IPS DF 6.9 (cell line): ENCODE measurements at places on chromosomes 3 and 15.

DNA sequence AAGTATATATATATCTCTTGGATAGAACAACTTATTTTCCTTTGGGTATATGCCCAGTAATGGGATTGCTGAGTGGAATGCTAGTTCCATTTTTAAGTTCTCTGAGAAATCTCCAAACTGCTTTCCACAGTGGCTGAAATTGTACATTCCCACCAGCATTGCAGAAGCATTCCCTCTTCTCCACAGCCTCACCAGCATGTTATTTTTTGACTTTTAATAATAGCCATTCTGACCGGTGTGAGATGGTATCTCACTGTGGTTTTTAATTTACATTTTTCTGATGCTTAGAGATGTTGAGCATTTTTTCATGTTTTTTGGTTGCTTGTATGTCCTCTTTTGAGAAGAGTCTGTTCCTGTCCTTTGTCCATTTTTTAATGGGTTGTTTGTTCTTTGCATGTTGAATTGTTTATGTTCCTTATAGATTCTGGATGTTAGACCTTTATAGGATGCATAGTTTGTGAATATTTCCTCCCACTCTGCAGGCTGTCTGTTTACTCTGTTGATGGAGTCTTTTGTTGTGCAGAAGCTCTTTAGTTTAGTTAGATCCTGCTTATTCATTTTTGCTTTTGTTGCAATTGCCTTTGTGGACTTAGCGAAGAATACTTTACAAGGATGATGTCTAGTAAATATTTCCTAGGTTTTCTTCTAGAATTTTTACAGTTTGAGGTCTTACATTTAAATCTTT, 82.7 kb upstream of the NR2F2 start:
- no peak for DNase-seq

DNA sequence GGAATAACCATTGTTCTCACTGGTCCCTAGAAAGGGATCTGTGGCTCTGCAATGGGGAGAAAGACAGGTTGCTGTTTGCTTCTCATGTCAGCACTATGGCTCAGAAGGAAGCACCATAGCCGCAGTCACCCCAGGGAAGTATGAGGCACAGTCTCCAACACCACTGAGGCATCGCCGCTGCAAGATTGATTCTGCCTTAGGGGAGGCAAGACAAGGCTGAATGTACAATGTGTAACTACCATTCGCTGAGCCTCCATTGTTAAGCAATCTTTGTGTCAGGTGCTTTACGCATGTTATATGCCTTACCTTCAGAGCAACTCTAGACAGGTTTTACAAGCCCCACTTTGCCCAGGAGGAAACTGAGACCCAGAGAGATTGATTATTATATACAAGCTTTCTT, 100.7 kb upstream of the KCNMB2 start:
- no peak for DNase-seq

DNA sequence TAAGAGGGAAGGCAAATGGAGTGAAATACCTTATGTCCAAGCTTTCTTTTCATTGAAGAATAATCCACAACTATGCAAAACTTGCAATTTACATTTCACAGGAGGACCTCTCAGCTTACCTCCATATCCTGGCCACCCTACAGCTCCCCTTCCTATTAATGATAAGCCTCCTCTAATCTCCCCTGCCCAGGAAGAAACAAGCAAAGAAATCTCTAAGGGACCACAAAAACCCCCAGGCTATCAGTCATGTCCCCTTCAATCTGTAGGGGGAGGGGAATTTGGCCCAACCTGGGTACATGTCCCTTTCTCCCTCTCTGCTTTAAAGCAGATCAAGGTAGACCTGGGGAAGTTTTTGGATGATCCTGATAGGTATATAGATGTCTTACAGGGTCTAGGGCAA, 11.0 kb upstream of the OSBPL11 start:
- no peak for DNase-seq

- peak; percentile 84 for DNase-seq
Observed at GRCh38 chr15:43903864-43904290, 77.1 kb downstream of the WDR76 start.

DNA sequence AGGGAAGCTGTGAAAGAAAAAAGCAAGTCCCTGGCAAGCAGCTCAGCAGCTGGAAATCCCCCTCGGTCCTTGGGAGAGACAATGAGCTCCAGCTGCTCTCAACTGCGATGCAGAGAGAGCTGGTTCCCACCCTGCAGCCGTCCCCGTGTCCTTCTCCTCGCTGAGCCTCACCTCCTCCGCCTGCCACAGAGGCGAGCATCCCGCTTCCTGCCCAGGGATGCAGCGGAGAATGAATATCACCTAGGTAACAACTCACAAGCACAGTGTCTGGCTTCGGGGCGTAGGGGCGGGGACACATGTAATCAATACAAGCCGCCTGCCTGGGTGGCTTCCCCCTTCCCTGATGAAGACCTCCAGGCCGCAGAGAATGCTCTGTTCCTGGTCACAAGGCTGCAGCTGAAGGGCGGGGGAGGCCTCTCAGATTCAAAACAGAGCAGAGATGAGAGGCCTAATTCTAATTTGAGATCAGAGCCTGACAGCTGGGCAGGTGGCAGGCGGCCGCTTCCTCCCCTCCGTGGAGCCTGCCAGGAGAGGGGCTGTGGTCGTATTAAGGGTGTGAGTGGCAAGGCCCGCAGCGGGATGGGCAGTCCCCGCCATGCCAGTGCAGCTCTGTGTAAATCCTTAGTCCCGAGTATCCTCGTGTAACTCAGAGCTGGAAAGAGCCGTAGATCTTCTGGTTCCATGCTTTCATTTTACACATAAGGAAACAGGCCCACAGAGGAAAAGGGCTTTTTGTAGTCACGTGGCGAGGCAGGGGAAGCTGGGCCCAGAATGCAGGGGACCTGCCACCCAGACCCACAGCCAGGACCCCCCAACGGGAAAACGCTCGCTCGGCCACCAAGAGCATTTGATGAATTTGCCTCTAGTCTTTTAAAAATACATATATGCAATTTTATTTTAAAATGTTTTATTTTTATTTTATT, 24.3 kb downstream of the ZDHHC19 start:
- no peak for DNase-seq

DNA sequence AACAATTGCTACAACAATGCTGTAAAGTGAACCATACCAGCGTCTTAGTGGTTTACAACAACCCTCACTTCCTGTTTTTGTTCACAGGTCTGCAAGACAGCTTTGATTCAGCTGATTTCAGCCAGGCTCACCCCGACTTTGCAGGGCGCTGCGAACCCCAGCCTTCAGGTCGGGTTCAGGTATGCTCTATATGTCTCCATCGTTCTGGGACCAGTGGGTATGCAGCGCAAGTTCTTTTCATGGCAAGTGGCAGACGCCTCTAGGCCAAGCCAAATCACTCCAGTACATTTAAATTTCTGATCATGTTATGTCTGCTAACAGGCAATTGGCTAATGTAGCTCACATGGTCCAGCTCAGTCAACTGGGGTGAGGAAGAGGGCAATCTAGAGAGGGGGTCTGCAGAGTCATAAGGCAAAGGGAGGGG, 52.4 kb upstream of the RGMA start:
- no peak for DNase-seq

- no peak for DNase-seq
Observed at GRCh38 chr3:105844704-105845103, 24.1 kb downstream of the CBLB start.

GRCh38 chr3:171699601-171700000, 110.7 kb downstream of the PLD1 start:
- no peak for DNase-seq

DNA sequence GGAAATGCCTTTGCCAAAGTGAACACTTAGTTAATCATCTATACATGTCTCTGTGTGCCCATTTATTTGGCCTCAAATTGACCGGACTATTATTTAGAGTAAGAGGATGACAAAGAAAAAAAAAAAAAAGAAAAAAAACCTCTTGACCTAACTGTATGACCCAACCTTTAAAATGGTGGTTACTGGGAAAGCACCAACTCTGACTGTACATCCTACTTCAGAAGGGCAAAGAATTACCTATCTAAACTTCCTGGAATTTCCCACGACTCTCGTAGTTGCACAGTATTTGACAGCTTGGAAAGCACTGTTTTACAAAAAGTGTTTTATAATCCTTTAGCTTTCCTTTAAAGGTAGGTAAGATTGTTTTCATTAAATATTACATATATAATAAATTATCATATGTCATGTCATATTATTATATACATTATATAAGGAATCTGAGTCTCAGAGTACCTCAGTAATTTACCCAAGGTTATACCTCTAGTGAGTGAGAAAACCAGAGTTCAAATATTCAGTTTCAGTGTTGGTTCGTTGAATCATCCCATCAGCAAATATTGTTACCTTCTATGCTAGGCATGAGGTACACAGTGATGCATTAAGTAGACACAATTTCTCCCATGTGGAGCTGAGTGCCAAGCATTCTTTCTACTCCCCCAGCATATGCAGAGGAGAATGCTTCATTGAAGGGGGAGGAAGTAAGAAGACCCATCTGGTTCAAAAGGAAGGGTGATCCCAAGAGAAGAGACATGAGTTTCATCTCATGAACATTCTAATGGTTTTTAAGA, 5.0 kb downstream of the BCL2A1 start:
- DNase-seq, result no peak

GRCh38 chr3:95226437-95226836, 1163.6 kb downstream of the NSUN3 start:
- no peak for DNase-seq

GRCh38 chr3:142056656-142057330, 92.6 kb downstream of the TFDP2 start:
- no peak for DNase-seq

GRCh38 chr3:10927551-10927950, 65.0 kb upstream of the SLC6A1 start:
- no peak for DNase-seq

DNA sequence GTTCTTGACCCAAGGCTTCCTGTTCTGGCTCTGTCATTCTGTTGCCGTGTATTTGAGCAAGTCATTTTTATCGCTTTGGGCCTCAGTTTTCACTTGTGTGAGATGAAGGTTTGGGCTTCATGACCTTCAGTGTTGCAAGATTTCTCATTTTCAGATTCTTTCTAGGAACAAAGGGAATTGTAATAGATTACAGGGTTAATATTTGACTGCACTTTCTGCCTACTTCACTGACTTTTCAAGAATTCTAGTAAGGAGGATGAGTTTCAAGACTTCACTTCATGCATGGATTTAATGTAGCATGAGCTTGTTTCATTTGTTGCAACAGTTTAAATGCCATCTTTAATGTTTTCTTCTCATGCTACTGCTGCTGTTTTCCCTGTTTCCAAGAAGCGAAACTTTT, 226.5 kb downstream of the NLGN1 start:
- no peak for DNase-seq

GRCh38 chr3:157844800-157845565, 261.2 kb downstream of the SHOX2 start:
- no peak for DNase-seq

DNA sequence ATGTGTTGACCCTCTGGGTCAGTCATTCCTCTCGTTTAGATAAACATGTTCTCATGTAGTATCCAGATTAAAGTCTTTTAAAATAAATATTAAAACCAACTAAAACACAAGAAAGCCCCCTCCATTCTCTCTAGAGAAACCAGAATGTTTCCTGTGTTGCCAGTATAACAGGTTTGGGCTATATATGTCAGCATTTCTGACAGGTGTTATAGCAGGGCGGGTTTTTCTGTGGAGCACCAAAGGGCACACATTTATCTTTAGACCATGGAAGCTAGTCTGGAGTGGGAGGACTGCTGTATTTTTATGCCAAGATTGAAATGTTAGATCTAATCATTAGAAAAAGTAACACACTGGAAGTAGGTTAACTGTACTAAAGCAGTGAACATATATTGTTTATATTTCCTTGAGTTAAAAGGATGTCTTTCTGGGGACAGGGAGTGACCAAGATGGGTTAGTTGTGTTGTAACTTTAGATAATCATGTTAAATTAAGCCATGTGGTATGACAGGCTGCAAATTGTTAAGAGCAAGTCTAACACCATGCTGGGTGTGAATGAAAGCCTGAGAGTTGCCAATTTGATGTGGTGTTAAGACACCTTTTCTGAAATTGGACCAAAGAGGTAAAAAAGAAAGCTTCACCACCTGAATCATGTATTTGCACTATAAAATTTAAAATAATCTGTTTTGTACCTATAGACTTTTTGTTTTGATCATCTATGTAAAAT, 15.6 kb downstream of the KCTD6 start:
- DNase-seq, result no peak

DNA sequence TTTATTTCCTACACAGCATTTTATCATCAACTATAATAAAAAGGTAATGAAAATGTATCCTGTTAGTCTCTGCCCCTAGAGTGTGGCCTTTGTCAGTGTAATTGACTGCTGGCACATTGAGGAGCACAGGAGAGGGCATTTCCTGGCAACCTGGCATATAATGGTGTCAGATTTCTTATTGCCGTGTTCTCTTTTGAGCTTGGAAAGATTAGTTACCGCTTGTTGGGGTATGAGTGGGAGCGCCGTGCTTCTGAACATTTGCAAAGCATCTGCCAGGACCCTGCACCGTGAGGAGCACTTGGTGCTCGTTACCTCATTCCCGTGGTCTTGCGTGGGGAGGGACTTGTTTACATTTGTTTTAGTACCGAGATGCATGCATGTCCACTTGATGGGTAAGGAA, 124.4 kb downstream of the PTPRG start:
- no peak for DNase-seq
